Activated T-helper 1 cell treated with anti-CD3 and anti-CD28 coated beads, Interleukin-12 subunit alpha, Interleukin-12 subunit beta, Interleukin-2, Interleukin-4 antibody, amounts not matched to agents 30 ng/mL and 10 ng/mL and 1 ng/mL, durations not matched to agents 14 hours and 24 hours and 36 hours (primary cell): ENCODE measurements at places on chromosomes 6 and 20.

DNA sequence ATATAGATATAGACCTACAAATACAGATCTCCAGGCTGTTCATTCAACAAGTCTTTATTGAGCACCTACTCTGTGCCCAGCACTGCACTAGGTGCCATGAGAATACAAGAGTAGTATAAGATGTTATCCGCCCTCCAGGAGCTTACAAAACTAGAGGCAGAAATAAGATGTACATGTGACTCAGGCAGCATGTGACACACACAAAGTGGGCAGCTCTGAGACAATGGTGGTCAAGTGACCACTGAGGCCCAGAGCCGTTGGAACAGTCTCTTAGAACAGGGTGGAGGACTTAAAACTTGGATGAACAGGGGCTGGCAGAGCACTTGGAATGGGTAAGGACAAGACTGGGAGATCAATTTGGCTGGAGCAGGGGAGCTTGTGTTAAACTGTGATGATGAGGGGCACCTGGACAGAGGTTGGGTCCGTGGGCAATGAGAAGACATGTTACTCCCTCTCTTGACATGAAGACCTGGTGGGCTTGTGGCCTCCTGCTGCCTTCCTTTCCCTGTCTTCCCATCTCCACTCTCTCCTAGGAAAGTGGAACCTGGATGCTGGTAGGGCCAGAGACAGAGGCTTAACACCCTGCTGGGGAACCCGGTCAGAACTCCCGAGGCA, 21.2 kb downstream of the TRIM15 start:
- DNase-seq = no peak

GRCh38 chr20:1676650-1677049, 19.1 kb upstream of the SIRPG start:
- DNase-seq = no peak

GRCh38 chr6:135826236-135826804, 25.2 kb upstream of the PDE7B start:
- no peak for DNase-seq

DNA sequence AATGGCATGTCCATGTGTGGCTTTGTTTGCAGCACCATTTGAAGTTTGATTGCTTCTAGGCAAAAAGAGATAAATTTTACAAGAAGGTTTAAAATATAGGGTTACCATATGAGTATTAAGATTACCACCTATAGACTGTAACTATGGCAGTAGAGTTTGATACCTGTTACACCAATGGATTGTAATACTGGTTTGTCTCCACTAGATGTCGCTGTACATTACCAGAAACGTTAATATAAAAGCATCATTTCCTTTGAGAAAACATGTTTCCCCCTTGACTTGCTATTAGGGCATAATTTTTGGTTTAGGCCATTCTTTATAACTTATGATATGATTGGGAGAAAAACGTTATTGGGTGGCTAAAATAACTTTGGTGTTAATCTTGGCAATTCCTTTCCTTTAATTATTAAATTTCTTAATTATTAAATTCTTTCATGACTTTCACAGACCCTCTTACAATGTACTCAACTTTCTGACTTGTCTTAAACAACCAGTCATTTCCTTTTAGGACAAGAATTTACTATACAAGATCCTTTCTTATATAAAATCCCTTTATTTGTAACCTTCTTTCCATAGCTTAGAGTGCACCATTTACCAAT, 42.8 kb downstream of the HLA-DPB1 start:
- DNase-seq = no peak

DNA sequence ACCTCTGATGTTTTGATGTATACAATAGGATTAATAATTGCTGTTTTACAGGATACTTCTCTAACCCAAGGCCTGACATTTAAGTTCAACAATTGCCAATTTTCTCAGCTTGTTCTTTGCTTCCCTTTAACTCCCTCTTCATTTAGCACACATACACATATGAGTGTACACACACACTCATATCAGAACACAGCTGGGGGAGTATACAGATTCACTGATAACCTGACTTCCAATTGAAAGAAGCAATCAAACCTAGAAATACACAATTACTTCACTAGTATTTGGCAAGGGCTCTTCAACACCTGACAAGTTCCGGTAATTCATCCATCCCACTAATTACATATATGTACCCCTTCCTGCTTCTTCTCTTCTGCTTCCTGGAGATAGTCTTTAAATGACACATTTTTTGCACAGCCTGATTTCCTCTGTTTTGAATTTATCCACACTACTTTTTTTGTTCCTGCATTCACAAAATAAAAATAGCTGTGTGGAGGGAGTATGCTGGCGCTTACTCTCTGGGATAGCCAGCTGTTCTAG, 11.2 kb downstream of the UST start:
- DNase-seq = no peak

- DNase-seq = no peak
These were observed 66.9 kb upstream of the KCNK16 start for GRCh38 chr6:39389484-39389767.

DNA sequence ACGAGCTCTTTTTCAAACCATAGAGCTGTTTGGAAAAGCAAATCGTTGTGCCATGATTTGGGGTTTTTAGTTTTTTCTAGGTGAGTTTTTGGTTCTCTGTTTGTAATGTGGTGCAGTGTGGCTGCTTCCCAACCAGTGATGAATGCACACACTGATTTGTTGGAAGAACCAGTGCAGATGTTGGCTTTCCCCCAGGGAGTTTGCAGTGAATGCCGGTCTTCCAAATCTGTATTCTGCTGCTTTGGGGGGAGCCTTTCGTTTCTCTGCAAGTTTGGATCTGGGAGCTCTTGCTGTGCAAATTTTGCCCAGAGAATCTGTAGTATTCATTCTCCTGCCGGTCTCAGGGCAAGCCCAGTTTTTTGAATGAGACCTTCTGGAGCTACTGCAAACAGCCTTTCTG, 14.5 kb downstream of the HECA start:
- DNase-seq = no peak

- no peak for DNase-seq
These were observed 643 bp downstream of the CD24 start for GRCh38 chr6:106973836-106974335.

DNA sequence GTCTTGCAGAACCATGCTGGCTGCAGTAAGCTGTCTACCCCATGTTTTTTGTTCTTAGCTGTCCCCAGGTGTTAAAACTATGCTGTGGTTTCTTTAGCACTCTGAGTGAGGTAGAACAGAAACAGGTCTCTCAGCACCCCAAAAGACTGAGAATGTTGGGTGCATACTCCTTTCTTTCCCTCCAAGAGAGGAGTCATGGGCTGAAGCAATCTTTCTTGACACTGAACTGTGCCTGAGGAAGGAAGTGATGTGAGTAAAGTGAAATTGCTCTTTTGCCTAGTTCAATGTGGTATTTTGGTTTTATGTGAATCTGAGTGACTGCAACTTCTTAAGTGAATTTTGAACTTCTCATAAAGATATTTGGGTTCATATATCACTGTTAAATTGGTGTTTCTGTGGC, 138.0 kb upstream of the MCHR2 start:
- no peak for DNase-seq

- DNase-seq = no peak
These were observed 318.6 kb upstream of the PRDM1 start for GRCh38 chr6:105767541-105767940.

DNA sequence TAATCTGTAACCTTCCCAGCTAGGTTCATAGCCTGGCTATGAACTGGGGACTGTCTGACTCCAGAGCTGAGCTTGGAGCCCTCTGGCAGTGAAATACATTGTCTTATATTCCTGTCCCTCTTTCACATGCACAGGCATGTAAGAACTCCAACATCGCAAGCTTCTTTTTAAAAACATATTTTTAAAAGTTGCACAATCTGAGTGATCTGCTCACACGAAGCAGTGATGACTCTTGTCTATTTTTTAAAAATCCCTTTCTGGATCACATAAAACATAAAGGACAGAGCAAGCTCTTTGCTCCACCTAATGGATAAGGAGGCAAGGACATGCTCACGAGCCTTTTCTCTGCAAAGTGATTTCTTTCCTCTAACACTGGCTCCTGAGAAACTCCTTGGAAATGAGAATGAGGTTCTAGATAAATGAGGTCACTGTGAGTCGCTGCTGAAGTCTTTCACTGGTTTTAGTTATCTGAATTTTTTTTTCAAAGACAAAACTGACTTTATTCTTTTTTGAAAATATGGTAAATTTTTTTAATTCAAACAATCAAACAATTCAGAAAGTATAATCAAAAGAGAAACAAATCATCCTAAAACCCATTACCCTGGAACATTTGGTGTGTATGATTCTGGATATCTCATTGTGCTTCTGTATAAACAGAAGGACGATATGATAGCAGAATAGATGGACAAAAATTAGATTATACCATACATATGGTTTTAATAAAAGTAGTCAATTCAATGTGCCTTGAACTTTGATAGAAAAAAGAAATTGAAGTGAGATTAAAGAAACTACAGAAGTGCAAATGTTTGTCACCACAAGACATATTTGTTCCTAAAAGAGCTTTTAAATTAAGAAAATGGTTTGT, 30.8 kb downstream of the IL20RA start:
- no peak for DNase-seq

DNA sequence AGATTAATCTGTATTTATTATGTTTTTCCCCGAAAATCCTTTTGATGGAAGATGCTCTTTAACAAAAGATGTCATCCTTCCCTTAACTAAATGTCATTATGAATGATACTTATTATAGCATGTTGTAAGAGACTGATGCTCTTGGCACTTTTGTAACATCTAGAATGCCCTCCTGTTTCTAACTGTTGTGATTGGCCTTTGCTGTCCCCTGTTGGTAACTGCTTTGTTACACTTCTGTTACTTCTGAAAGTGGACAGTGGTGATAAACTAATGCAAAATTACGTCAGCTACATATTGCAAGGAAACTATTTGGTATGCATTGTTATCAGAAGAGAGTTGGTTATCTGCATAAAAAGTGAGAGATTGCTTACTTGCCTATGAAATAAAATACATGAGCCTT, 5.8 kb downstream of the TTK start:
- no peak for DNase-seq

DNA sequence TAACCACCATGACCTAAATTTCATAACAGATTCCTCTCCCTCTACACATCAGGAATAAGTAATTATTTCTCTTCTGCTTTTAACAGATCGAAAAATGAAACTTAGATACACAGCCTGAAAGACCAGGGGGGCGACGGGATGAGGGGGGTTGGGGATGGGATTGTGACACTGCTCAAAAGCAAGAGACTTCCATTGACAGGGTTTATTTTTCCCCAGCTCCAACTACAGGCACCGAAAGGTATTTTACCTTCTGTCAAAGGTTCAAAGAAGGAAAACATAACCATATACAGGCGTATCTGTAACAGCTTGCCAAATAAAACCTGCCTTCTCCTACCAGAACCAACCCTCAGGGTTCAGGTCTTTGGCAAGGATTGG, 1.3 kb downstream of the EPHA7 start:
- no peak for DNase-seq
